SW 1271 (cell line): ENCODE measurements at places on chromosomes 5 and 9.

DNA sequence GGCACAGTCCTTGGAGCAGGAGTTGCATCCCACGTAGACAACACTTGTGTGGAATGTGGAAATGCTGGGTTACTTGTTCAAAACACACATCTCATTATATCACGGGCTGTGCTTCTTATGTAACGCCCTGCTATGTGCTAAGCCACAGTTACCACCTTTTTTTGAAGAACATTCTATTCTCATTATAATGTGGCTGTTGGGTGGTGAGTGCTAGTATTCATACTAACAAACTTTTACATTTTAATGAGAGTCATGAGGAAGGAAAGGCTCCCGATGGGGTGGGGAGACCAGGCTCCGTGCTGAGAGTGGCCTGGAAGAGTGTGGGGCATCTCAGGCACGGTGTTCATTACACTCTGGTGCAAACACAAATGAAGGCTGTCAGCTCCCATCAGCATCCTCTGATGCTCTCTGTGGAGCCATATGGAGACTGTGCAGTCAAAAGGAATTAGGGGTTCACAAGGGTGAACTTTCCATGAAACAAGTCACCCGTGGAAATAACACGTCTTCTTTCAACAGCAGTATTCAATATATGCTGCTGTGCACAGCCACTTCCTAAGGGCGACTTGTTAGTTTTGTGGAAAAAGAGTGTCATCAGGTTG lies 153.1 kb upstream of the RAPGEF1 start:
- DNase-seq: no peak

DNA sequence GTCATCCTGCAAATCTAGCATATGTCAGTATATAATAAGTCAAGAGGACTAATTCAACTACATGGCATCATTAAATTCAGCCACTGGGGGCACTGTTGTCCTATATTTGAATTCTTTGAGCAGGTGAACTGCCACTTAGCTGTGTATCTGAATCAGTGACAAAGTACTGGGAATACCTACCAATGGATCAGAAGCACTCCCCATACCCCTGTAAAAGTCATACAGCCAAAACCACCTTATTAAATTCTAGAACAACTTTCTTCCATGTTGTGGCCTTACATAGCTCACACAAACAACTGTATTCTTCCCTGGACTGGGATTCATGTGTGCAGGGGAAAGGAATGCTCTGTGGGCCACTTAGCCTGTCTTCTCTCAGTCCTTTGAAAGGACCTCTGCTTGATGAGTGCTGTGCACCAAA lies 57.4 kb upstream of the PLPP6 start:
- DNase-seq: no peak

DNA sequence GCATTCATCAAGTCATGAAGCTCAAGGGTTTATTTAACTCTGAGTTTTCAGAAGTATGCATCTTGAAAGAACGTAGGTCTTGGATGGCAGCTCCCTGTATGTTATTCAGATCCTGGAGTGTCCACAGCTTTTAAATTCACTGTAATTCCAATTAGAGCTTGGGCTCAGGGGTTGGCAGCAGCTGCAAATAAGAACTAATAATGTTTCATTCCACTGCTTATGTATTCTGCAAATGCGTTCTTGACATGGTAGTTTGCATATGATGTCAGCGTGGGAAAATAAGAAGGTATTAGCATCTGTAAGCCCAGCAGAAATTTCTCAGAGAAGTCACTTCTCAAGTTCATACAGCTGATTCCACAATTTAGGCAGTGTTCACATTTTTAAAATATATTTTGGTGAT lies 58.4 kb downstream of the RORB start:
- no peak for DNase-seq

GRCh38 chr5:119418606-119419100 lies 33.6 kb upstream of the HSD17B4 start:
- no peak for DNase-seq

- no peak for DNase-seq
Measured at GRCh38 chr9:4293293-4293941, 6.5 kb downstream of the GLIS3 start.

GRCh38 chr5:89816038-89816437 lies 593.5 kb downstream of the CETN3 start:
- DNase-seq: no peak

DNA sequence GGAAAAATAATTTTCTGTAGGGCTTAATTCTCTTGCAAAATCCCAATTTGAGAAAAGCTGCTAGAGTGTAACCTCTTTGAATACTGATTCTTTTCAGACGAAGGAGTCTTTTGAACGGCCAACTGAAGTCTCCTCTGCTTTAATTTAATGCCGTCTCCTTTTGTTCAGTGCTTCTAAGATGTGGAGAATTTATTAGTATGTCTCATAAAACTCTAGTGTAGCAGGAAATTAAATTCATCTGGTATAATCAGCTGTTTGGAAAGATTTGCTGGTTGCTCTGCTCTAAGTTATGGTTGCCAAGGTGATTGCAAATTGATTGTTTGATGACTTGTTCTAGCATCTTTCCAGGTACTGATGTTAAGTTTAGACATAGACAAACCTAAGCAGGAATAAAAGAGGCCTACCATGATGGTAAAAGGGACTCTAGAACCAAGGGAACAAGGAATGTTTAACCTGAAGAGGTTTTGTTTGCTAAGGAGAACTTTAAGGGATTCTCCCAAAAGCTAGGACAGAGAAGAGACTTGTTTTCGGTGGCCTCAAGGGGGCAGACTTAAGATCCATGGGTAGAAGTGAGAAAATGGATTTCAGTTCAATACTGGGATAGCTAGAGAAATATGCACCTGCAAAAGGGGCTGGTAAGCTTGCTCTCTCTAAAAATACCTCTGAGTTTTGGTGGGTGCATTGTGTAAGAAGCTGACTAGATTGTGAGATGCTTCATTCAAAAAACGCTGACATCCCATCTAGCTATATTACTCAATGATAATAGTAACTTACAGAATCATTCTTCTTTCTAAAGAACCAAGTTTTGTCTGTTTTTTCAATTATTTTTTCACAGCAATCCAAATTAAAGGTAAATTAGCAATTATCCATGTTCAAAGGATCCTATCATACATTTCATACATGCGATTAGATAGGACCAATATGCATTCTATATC lies 5.7 kb upstream of the ADRB2 start:
- peak; percentile 57 for DNase-seq

- no peak for DNase-seq
Measured at GRCh38 chr5:42645138-42645537, 111.5 kb upstream of the CCDC152 start.

DNA sequence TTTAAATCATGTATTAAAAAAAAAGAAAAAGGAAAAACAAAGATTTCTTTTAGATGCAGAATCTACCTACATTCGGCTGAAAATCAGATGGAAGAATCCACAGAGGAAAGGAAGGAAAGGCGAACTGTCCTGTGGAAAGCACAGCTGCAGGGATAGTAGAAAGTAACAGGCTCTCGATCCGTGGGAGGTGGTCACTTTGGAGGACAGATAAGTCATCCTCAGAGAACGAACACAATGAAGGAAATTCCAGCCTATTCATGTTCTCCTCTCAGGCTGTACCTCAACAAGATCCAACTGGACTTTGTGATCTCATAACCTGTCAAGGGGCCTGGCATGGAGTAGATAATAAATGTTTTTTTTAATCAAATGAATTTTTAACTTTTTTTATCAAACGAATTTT lies 72.8 kb downstream of the NR6A1 start:
- DNase-seq: no peak

DNA sequence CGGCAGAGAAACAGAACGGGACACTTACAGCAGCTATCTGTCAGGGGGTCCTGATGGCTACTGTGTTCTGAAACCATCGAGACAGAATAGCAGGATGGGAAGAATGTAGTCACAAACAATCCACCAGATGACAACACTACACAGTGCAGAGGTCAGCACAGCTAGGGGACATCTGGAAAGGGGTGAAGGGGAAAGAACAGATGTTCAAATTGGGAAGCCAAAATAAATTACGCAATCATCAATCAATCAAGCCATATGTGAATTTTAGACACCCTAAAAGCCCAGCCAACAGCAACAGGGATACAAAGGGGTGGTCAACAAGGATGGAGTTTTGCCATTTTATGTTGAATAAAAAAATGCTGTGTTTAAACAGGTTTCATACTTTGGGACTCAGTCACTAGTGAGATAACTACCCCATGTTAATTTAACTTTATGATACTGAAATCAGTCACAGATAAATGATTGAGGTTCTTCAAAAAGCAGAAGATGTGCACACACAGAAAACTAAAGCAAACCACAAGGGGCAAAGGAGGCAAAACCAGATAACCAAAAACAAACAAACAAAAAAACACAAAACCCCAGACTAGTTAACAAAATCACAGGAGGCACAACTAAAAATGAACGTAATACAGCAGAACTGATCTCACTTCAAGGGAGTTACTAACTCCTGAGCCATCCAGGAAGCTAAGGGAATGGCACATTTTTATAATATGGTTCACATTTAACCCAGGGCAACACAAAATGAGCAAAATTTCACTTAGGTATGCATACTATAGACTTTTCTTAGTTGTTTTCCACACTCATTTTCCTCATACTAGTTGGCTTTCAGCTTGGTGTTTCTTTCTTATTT lies 65.9 kb downstream of the HABP4 start:
- no peak for DNase-seq

- no peak for DNase-seq
Measured at GRCh38 chr5:115599924-115600323, 2.4 kb downstream of the TICAM2 start.

GRCh38 chr9:124490004-124490403 lies 17.2 kb downstream of the NR5A1 start:
- DNase-seq: no peak

GRCh38 chr5:58456486-58456885 lies 3.4 kb downstream of the PLK2 start:
- no peak for DNase-seq

DNA sequence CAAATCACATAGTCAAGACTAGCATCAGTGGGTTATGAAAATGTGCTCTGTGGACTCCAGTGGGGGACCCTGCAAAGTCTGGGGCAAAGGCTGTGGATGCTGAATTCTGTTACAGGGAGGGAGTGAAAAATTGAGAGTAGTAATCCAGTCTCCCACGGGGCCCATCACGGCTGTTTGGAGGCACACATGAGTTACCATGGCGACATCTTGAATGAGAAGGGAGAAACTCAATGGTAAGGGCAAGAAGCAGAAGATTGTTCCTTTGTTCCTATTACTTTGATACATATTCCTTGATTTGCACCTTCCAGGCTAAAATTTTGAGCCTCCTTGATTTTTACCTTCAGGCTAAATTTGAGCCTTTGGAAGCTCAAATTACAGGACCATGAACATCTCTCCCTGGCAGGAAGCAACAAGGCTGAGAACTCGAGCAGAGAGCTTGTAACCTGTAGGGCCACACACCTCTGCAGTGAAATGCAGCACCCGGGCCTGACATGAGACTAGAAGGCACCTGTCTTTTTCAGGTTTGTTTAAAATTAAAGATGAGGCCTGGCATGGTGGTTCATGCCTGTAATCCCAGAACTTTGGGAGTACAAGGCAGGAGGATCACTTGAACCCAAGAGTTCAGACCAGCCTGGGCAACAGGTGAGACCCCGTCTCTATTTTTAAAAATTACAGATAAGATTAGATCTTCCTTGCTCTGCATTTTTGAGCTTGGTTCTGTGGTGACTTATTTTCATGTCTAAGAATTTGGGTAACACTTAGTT lies 31.0 kb upstream of the ZFR start:
- no peak for DNase-seq

- no peak for DNase-seq
Measured at GRCh38 chr9:2281031-2281802, 266.1 kb downstream of the SMARCA2 start.

DNA sequence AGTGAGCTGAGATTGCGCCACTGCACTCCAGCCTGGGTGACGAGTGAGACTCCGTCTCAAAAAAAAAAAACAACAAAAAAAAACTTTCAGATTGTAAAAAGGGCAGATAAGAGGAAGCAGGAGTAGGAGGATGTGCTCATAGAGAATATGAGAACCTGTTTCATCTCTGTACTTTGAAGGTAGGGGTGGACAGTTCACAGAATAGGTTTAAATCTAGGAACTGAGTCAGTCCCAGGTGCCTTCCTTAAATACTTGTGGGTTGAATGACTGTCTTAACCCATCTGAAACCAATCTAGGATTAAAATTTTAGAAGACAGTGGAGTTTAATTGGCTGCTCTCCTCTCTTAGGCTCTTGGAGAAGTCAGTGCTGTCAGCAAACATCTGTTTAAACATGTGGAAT lies 12.4 kb downstream of the POLK start:
- no peak for DNase-seq

DNA sequence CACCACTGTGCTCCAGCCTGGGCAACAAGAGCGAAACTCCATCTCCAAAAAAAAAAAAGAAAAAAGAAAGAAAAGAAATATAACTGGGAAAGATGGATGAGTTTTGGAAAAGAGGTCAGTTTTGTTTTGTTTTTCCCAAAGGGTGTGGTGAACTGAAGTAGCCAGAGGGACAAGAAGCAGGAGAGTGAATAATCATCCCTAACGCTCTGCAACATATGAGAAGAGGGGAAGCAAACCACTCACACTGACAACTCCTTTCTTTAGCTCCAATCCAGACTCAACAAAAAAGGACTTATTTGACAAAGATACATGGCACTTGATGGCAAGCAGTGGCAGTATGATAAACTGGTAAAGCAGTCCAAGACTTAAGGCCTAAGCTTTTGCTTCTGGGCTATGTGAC lies 176.1 kb upstream of the HMHB1 start:
- DNase-seq: no peak

DNA sequence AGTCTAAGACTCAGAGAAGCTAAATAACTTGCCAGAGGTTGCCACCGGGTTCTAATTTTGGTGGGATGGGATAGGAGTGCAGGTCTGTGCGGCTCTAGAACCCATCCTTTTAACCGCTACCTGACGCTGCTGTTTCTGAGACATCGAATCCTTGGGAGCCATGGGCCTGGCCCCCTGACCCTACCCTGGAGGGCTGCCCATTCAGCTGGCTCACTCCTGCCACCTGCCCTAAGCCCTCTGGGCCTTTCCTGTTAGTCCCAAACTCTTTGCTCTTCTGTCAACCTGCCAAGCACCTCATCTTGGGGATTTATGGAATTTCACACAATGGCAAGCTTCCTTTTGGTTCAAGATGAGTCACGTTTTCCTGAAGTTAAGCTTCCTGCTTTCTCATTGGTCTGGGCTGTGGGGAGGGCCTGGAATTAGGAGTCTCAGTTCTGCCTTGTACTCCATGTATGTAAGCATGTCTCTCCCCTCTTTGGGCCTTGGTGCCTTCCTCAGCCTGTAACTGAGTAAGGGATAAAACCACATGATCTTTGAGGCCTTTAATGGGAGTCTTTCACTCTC lies 26.6 kb downstream of the ENHO start:
- DNase-seq: no peak

DNA sequence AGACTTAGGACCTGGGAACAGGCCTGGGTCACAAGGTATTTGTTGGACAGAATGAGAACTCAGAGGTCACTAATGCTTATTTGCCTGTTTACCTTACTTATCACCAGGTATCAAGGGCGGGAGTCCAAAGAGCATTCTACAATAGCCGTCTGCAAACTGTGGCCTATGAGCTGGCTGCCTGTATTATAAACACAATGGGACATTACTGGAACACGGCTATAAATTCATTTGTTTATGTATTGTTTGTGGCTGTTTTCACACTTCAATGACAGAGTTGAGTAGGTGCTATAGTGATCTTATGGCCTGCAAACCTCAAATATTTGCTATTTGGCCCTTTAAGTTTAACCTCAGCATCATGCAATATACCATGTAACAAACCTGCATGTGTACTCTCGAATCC lies 76.6 kb upstream of the ASTN2 start:
- DNase-seq: no peak

- DNase-seq: no peak
Measured at GRCh38 chr9:20664501-20664900, 19.6 kb upstream of the FOCAD start.

- DNase-seq: no peak
Measured at GRCh38 chr9:123880420-123880819, 49.5 kb downstream of the DENND1A start.

- DNase-seq: peak; percentile 21
Measured at GRCh38 chr9:115250621-115251032, 132.7 kb upstream of the TNC start.
